Effector memory CD4-positive, alpha-beta T cell (primary cell): ENCODE measurements at places on chromosomes 3 and 15.

- H3K27ac ChIP-seq: no peak overlapping the region
- H3K4me1 ChIP-seq: no peaks in the 10 kb centered on the region
- DNase-seq: no peak
- H3K27me3 ChIP-seq: no peaks in the 10 kb centered on the region
Measured at GRCh38 chr15:39508536-39508935, 72.3 kb upstream of the THBS1 start.

- H3K4me3 ChIP-seq: no peak overlapping the region
- no peaks in the 10 kb centered on the region for H3K27me3 ChIP-seq
- no peak for DNase-seq
- H3K27ac ChIP-seq: no peak overlapping the region
- H3K36me3 ChIP-seq: no peaks in the 10 kb centered on the region
Measured at GRCh38 chr3:110248666-110249065, 823.0 kb upstream of the NECTIN3 start.

DNA sequence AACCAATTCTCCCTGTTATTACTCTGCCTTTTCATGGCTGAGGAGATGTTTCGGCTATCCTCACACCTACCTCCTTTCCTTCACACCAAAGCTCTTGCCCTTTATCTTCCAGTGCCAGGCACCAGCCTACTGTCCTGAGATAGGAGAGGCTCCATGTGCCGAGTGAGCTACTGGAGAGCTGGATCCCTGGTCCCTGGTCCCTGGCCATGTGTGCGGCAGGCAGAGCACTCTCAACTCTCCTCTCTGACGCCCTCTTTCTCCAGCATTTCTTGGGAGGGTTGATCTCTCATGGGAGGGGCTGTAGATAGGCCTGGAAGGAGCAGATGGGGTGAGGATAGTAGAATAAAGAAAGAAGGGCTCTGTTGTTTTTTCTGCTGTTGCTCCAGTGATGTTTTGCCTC is 277.1 kb upstream of the UMPS start:
- no peak overlapping the region for H3K4me3 ChIP-seq

DNA sequence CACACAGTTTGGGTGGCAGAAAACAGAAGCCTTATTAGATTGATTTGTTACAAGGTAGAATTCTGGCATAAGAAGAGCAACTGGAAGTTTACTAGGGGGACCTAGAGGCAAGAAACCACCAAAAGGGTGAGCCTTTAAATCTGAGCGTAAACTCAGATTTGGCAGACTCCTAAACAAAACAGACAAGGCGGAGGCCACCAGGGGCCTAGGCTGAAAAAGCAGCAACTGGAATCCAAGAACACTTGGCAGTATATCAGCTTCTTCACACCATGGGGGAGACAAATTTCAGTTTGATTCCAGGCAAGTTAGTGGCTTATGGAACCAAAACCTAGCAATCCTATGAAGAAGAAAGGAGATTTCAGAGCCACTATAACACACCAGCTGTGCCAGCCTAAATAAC is 220.0 kb downstream of the C3orf38 start:
- no peaks in the 10 kb centered on the region for H3K4me1 ChIP-seq
- no peak overlapping the region for H3K4me3 ChIP-seq
- no peak overlapping the region for H3K27ac ChIP-seq
- H3K36me3 ChIP-seq: no peaks in the 10 kb centered on the region

DNA sequence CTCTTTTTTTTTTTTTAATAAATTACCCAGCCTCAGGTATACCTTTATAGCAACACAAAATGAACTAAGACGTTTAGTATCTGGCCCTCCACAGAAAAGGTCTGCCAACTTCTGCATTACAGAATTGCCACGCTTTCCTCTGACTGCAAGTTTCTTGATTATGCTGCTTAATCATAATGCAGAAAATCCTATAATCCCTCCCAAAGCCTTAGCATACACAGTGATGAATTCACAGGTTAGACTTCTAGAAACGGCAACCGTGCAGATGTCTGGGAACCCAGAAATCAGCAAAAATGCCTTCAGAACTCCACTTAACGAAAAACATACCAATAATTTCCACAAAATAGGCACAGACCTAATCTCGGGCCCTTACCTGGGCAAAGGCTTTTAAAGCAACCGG is 144.7 kb upstream of the FRMD4B start:
- no peaks in the 10 kb centered on the region for H3K36me3 ChIP-seq
- H3K4me1 ChIP-seq: no peaks in the 10 kb centered on the region
- DNase-seq: no peak
- no peaks in the 10 kb centered on the region for H3K27me3 ChIP-seq

DNA sequence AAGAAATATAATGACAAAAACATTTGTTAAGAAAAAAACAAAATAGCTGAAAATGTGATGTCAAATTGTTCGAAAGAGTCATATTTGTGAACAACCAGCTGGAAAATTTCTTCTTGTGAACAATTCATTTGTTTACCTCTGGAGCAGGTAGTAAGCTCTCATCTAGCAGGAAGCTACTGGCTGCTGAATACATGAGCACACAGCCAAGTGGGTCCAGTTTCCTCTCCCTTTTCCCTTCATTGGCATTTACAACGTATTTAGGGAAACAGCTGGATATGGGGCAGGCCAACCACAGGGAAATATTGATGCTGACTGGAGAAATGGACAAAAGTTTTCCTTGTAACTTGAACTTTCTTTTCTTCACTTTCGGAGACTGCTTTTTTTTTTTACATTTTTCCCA is 1354.7 kb upstream of the EPHA6 start:
- H3K27ac ChIP-seq: no peak overlapping the region
- H3K27me3 ChIP-seq: no peaks in the 10 kb centered on the region
- H3K4me1 ChIP-seq: no peaks in the 10 kb centered on the region
- H3K4me3 ChIP-seq: no peak overlapping the region

GRCh38 chr3:62863648-62864047 is 11.6 kb downstream of the CADPS start:
- no peaks in the 10 kb centered on the region for H3K36me3 ChIP-seq
- H3K27me3 ChIP-seq: no peaks in the 10 kb centered on the region
- no peaks in the 10 kb centered on the region for H3K4me1 ChIP-seq
- no peak overlapping the region for H3K4me3 ChIP-seq
- H3K27ac ChIP-seq: no peak overlapping the region

DNA sequence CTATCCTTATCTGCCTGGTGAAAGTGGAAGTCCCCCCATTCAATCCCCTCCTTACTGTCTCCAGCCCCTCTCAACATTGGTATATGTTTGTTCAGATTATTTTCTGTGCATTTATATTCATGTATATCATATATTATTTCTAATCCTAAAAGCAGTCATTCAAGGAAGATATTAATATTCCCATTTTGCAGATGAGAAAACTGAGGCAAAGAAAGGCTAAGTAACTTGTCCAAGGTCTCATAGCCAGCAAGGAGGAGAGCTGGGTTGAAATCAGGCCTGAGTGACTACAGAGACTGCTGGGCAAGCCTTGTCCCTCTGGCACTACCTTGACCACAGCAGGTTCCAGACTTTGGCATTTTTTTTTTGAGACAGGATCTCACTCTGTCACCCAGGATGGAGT is 29.0 kb downstream of the FOXL2NB start:
- H3K4me1 ChIP-seq: no peaks in the 10 kb centered on the region
- DNase-seq: no peak
- no peaks in the 10 kb centered on the region for H3K27me3 ChIP-seq
- H3K27ac ChIP-seq: no peak overlapping the region

- no peak overlapping the region for H3K4me3 ChIP-seq
- H3K36me3 ChIP-seq: no peaks in the 10 kb centered on the region
- H3K27ac ChIP-seq: no peak overlapping the region
- no peak for DNase-seq
Measured at GRCh38 chr3:126319701-126320295, 37.4 kb downstream of the KLF15 start.

GRCh38 chr3:125154800-125155269 is 57.7 kb downstream of the SLC12A8 start:
- no peak for DNase-seq
- no peak overlapping the region for H3K27ac ChIP-seq
- no peaks in the 10 kb centered on the region for H3K4me1 ChIP-seq
- no peaks in the 10 kb centered on the region for H3K36me3 ChIP-seq

DNA sequence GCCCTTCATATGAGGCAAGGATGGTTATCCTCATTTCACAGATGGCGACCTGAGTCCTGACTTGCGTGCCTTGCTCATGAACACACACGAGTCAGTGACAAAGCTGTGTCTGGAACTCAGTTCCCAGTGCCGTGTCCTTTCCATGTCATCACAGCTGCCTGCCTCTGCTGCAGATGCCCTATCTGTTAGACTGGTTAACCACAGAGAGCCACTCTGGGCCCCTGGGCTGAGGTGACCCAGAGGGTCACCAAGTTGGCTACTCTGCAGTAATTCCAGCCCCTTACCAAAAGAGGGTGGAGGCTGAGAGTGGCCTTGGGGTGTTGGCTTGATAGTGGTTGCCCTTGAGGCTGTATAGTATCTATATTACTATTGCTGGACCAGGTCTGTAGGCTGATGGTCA is 41.0 kb downstream of the RAB11A start:
- H3K36me3 ChIP-seq: peaks cover 21% of the 10 kb centered on the region
- H3K4me1 ChIP-seq: no peaks in the 10 kb centered on the region
- no peak for DNase-seq
- H3K27me3 ChIP-seq: no peaks in the 10 kb centered on the region
- H3K27ac ChIP-seq: no peak overlapping the region

GRCh38 chr15:48449734-48450133 is 118.5 kb downstream of the DUT start:
- no peak for DNase-seq
- H3K4me1 ChIP-seq: no peaks in the 10 kb centered on the region
- H3K4me3 ChIP-seq: no peak overlapping the region
- no peaks in the 10 kb centered on the region for H3K27me3 ChIP-seq

DNA sequence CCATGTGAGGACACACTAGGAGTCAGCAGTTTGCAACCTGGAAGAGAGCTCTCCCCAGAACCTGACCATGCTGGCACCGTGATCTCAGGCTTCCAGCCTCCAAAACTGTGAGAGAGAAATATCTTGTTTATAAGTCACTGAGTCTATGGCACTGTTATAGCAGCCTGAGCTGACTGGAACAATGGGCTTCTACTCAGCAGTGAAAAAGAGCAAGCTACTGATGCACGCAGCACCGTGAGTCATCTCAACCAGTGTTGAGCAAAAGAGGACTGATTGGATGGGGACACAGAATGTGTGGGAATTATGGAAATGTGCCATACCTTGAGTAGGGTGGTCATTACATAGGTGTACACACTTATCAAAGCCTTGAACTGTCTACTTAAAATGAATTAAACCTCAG is 230.4 kb downstream of the PLCL2 start:
- no peak overlapping the region for H3K4me3 ChIP-seq
- H3K4me1 ChIP-seq: no peaks in the 10 kb centered on the region
- H3K27me3 ChIP-seq: no peaks in the 10 kb centered on the region

DNA sequence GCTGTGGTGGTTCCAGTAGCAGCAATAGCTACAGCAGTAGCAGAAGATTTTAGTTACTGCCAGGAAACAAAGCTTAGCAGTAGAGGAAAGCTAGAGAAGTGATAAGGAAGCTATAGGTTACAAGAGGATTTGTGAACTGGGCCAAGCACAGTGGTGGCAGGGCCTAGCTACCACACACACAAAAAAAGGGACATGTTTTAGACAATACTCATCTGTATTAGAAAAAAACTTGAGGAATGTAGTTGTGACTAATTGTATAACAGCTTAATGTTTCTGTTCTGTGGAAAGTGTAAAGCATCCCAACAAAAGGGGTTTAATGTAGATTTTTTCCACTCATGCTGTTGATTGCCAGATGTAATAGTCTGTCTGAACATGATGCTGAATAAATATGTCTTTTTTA is 29.9 kb upstream of the PFN2 start:
- no peak overlapping the region for H3K27ac ChIP-seq
- no peak overlapping the region for H3K4me3 ChIP-seq
- no peaks in the 10 kb centered on the region for H3K4me1 ChIP-seq
- no peaks in the 10 kb centered on the region for H3K36me3 ChIP-seq
- no peak for DNase-seq

DNA sequence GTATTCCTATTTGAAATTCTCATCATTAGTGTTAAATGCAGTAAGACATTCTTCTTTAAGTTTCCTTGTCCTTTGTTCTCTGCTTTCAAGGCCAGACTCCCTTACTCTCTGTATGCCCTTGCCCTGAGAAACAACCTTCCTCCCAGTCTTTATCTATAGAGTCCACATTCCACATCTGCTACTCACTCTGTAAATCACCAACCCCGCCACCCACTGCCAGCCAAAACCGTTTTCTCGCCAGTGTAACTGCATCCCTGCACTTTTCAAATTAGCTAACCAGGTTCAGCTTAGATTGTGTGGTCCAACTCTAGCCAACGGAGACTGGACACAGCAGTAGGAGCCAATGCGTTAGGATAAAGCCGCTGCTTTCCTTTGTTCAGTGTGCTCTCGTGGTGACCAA is 402.4 kb upstream of the PDZRN3 start:
- H3K27ac ChIP-seq: no peak overlapping the region
- no peaks in the 10 kb centered on the region for H3K4me1 ChIP-seq
- no peak for DNase-seq
- H3K27me3 ChIP-seq: no peaks in the 10 kb centered on the region
- no peak overlapping the region for H3K4me3 ChIP-seq

GRCh38 chr3:7663771-7664170 is 802.9 kb downstream of the GRM7 start:
- H3K27ac ChIP-seq: no peak overlapping the region
- no peak for DNase-seq
- H3K4me1 ChIP-seq: no peaks in the 10 kb centered on the region
- H3K27me3 ChIP-seq: no peaks in the 10 kb centered on the region
- no peaks in the 10 kb centered on the region for H3K36me3 ChIP-seq

DNA sequence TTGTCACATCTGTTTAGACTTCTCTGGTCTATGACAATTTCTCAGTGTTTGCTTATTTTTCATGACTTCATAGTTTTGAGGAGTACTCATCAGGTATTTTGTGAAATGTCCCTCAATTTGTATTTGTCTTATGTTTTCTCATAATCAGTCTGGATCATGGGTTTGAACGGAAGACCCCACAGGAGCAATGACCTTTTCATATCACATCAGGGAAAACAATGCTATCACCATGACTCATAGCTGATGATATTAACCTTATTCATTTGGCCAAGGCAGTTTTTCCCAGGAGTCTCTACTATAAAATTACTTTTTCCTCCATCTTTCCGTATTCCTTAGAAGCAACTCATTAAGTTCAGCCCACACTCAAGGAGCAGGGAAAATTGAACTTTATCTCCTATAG is 32.7 kb downstream of the AADACL2 start:
- H3K36me3 ChIP-seq: no peaks in the 10 kb centered on the region
- no peak for DNase-seq
- H3K4me3 ChIP-seq: no peak overlapping the region

DNA sequence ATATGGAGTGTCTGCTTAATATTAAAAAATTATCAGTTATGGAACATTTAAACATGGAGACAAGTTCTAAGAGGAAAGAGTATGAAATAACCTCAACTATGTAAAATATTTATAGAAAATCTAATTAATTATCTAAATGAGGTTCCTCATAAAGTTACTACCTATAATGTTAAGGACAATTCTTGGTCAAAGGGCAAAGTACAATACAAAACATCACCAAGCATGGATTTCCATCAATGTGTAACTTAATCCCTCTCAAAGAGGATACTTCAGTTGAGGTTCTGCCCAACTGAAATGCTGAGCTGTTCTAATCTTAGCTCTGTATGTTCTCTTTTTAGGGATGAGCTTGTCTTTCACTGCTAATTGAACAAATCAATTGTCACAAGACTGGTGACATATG is 56.0 kb upstream of the CHRM5 start:
- DNase-seq: no peak
- no peaks in the 10 kb centered on the region for H3K4me1 ChIP-seq
- no peak overlapping the region for H3K27ac ChIP-seq
- no peak overlapping the region for H3K4me3 ChIP-seq
- no peaks in the 10 kb centered on the region for H3K36me3 ChIP-seq

- peak; percentile 83 for DNase-seq
- peak overlapping the region; percentile 89 for H3K27ac ChIP-seq
- H3K4me3 ChIP-seq: peak overlapping the region; percentile 76
- no peaks in the 10 kb centered on the region for H3K36me3 ChIP-seq
- H3K4me1 ChIP-seq: peaks cover 35% of the 10 kb centered on the region
Measured at GRCh38 chr3:129120254-129121004, 1.2 kb downstream of the RAB43 start.
